ENCODE measurements at places on chromosomes 11 and 22.

GRCh38 chr11:119659971-119660723 lies 68.9 kb downstream of the NECTIN1 start:
- no peak for DNase-seq

GRCh38 chr11:96228473-96228891 lies 114.5 kb downstream of the MAML2 start:
- DNase-seq = no peak

DNA sequence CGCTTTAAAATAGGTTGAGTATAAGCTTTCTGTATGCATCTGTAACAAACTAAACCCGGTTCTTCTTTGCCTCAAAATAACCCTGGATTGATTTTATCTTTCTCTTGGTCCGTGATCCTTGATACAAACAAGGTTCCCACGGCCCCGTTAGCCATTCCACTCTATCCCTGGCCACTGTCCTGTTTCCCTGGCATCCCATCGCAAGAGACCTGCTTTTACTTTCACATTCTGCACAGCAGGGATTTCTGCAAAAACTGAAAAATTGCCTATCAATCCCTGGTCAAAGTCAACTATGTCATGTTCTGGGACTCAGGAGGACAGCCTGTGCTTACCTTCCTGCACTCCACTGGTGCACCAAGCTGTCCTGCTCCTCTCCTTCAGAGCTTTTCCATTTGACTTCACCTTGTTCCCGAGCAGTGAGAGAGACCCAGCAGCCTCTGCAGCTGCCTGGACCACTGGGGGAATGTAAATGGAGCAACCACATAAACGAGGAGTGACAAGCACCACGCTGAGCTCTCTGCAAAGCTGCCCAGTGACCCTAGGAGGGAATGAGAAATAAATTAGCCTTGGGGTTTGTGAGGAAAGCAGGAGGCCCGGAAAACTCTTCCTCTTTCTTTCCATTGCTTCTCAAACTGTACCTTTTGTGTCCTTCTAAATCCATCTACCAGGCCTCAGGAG lies 175.9 kb downstream of the NTM start:
- DNase-seq = no peak

DNA sequence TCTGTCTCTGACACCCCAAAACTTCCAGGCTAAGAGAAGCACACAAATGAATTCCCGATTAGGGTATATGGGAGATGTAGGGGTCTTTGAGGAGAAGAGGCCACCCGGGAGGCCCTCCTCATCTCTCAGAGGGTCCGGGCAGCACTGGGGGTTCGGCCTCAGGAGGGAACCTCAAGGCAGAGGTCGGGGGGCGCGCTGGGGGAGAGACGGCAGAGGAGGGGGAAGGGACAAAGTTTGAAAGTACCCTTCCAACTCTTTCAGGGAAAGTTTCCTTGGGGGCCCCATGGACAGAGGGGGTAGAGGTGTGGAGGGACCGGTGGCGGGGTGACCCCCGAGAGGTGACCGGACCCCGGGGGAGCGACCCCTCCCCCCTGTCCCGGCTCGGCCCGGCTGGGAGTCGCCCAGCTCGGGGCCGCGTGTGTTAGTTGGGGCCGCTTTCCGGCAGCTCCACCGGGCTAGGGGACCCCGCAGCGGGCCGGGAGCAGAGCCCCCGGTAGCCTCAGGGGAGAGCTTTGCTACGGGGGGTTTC lies 3.3 kb upstream of the GCAT start:
- no peak for DNase-seq

DNA sequence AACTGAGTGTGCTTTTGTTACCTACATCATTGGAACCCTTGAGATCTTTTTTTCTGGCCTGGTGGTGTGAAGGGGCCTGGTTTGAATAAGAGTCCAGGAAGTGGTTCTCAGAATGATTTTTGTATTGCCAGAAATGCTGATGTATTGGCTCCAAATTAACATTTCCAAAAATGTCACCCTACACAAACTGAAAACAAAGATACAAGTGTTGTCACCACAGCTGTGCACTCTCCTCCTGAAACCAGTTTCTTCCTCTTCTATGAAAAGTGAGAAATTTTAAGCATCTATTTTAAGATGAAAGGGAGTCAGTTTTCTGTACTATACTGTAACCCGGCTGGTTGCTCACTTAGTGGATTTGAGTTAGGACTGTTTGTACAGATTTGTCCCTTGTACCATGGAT lies 218.8 kb downstream of the PGR start:
- no peak for DNase-seq

- no peak for DNase-seq
Measured at GRCh38 chr11:32307913-32308312, 127.4 kb downstream of the WT1 start.

DNA sequence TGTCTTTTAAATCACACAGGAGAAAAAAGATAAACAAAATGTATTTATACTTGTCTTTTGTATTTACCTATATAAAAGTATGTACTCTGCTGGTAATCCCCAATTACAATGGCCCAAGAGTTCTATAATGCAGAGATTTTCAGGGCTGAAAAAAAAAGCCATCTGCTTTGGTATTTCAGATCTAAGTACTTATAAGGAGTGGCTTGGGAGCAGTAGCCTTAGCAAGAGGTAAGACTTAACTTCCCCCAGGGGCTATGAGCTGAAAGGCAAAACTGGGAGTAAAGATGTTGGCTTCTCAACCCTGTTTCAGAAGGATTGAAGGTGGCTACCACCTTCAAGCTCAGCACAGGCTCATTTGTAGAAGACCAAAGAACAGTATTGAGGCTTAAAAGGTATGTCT lies 35.3 kb upstream of the EP300 start:
- DNase-seq = no peak
